ENCODE measurements at places on chromosomes 6 and 20.

- no peak for DNase-seq
Measured at GRCh38 chr6:117270843-117271507, 5.6 kb downstream of the VGLL2 start.

DNA sequence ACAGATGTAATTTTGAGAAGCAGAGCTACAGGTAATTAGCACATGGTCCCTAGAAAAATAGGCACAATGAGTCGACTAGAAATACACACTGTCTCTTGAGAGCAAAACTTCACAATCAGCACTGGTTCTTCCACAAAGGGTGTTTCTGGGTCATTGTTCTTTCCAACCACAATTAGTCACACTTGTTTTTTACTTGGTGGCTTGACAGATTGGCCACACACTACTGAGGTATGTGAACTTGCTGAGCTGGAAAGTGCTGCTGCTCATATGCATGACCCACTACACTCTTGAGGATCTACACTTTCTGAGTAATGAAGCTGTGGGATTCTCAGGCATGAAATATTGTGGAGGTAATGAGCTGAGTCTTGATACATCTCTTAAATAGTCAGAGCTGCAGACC is 347.7 kb downstream of the BCKDHB start:
- no peak for DNase-seq

- no peak for DNase-seq
Measured at GRCh38 chr6:97032955-97033354, 108.4 kb downstream of the KLHL32 start.

GRCh38 chr6:167748458-167749379 is 78.0 kb upstream of the AFDN start:
- no peak for DNase-seq
